ENCODE measurements at places on chromosomes 11 and 22. TPM values are rescaled to one million over a fixed set of nuclear protein-coding genes. Genes with fewer than 3 reads are reported as not detected.

PHETA2 gene
- total RNA-seq: 18.9 TPM

- DNase-seq: no peak
Observed at GRCh38 chr11:66541892-66542291, 4.0 kb downstream of the ZDHHC24 start.

DNA sequence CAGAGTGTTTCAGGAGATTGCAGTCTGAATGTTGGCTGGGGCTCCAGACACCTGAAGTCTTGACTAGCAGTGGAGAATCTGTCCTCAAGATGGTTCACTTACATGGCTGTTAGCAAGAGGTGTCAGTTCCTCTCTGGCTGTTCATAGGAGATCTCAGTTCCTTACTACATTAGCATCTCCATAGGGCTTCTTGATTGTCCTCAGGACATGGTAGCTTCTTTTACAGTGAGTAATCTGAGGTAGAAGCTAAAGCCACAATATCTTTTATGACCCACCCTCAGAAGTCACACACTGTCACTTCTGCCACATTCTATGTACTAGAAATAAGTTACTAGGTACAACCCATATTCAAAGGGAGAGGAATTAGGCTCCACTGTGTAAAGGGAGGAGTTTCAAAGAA lies 10.5 kb upstream of the PATL1 start:
- DNase-seq: no peak

MAP6 gene
- total RNA-seq: 1.5 TPM

DNA sequence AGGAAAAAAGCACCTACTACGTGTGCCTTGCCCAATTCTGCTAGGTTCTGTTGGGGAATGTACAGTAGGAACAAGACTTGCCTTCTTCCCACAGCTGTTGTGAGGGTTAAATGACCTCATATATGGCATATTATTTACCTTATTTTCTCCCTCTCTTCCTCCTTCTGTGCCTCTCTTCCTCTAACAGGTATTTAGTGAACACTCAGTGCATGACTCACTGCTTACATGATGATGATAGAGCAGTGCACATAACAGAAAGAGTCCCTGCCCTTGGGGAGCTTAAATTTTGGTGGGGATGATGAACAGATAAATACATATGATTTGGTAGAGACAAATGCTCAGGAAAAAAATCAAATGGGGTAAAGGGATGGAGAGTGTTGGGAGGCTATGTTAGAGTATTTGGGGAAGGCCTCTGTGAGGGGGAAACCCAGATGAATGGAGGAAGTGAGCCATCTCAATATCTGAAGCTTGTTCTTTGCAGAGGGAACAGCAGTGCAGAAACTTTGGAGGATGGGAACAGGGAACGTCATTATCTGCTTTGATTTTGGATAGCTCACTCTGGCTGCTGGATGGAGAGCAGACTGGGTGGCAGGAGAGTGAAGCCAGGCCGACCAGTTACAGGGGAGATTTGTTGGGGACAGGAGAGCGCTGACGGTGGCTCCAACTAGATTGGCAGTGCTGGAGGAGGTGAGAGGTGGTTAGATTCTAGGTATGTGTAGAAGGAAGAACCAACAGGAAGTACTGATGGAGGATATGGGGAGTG lies 95.5 kb upstream of the TENM4 start:
- DNase-seq: no peak

- DNase-seq: no peak
Observed at GRCh38 chr11:2261436-2262230, 8.8 kb downstream of the ASCL2 start.

DNA sequence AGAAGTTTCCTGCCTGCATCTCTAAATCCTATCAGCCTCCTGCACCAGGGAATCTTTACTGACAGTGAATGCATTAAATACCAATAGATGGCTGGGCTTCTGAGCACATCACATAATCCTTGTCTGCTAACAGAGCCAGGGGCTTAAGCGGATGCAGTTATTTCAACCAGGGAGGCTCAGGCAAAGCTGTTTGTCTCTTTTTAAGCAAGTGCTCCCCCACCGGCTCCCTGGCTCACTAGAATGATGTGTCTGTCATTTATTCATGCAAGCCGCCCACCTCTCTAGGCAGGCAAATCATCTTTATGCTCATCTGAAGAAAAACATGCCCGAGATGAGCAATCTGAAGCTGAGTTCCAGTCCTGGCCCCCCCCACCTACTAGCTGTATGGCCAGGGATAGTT lies 182.3 kb downstream of the TENM4 start:
- no peak for DNase-seq

KCNK4 gene
- total RNA-seq: not detected

DNA sequence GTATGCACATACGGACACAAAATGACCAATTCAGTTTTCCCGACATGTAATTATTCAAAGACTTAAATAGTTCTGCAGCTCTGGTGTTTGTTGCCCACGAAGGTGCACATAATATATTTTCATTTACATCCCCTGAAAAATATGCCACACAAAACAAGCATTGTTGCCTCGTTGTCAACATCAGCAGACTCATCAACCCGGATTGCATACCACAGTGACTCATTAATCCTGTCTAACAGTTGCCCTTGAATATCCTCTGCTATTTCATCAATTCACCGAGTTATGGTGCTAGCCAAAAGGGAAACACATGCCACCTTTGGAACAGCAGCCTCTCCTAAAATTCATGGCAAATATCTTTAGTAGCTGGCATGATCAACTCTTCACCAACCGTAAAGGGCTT lies 582.2 kb downstream of the LRRC4C start:
- DNase-seq: no peak

GRCh38 chr11:69950120-69950519 lies 128.0 kb upstream of the ANO1 start:
- no peak for DNase-seq

DNA sequence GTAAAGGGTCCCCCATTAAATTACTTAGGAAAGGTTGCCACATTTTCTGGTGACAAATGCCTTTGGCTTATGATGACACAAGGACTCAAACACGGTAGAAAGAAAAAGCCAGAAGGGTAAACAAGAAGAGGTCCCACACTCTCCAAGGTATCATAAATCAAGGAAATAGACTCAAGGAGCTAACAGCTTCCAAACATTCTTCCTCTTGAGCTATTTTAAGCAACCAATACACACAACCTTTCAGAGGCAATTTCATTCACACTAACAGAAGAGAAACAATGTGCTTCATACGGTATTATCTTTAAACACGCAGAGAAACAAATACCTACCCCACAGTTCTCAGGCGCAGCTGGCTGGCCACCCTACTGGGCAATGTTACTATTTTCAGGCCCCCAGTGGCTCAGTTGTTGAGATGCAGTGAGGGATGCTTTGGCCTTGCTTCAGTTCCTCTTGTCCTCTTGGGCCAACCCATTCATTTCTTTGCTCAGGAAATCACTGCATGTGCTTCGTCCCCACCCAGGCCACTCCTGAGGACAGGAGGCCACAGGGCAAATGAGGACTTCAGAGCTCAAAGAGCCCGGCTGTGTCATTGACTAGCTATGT lies 15.8 kb downstream of the ABTB2 start:
- no peak for DNase-seq

AMPD3 gene
- total RNA-seq: 5.0 TPM

KCNQ1 gene
- total RNA-seq: 1.1 TPM

DNA sequence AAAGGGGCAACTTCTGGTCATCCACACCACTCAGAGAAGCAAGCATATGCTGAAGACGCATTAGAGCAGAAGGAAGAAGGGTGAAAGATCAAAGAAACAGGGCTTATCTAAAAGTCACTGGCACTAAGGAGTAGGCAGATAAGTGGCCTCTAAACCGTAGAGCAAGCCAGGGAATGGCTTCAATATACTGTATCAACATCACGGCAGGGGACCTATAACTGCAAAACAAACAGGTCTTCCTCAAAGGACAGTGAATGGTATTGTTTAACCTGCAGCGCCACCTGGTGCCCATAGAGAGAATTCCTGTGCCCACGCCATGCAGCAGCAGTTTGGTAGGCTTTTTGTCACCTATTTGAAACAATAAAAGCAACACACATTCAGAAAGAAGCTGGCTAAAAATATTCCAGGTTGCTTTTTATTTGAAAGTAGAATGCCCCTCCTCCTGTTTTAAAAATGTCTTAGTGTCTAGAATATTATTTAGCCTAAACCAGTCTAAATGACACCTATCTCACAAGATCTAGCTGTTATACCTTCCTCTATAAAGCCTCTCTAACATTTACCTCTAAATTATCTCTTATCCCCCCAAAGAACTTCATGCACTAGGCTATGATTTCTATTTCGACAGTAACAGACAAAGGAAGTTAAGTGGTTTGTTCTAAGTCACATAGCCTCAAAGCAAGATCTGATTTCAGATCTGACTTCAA lies 21.8 kb downstream of the SNX19 start:
- no peak for DNase-seq

DNA sequence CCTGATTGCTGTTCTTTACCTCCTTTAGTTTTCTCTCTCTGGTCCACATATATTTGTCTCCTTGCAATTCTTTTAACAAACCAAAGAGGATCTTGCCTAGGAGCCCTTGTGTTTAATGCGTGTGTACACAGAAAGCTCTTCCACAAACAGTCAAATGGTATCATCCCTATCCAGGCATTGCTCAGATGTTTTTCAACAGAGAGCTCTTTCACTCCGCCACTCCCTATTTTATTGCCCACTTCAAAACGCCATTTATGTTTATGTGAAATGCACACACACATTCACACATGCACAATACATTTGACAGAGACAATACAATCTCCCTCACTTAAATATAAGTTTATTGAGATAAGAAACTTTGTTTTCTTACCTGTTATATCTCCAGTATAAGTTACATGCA lies 4.7 kb downstream of the OR5AP2 start:
- DNase-seq: no peak

BACE1 gene
- total RNA-seq: 24.2 TPM

DNA sequence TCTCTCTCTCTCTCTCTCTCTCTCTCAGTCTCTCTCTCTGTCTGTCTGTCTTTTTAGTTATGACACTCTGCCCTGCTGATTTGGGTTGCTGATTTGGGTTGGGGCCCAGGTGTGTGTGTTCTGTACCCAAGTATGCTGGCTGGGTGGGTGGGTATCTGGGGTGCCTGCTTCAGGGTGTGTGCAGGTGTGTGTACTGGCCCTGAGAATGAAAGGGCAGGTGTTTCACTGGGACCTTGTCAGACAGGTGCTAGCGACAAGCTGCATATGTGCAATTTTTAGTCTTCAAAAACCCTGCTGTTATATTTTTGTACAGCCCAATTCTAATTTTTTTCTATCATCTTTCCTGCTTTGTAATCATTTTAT lies 943 bp downstream of the CSF2RB start:
- no peak for DNase-seq

SHANK3 gene
- total RNA-seq: 51.9 TPM

- DNase-seq: no peak
Observed at GRCh38 chr22:17916226-17916889, 108.0 kb downstream of the MICAL3 start.

DNA sequence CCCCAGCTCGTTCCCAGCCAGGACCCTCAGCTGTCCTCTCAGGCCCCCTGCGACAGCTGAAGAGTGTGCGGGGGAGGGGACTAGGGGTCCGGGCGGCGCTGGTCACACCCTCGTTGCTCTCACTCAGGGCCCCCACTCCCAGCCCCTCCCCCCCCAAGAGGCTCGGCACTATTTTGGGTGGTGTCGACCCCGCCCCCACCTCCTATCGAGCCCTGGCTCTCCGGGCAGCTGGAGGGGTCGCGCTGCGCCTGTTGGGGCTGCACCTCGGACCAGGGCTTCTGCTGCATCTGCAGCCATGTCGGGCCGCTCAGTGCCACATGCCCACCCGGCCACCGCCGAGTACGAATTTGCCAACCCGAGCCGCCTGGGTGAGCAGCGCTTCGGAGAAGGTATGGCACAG lies at the start of gene HSPB2:
Gene HSPB2 (plus strand): TSS at position 200 of the 400 bp plus-strand sequence. CDS start 96 bp downstream, at position 296.
- no peak for DNase-seq

GRCh38 chr22:20792966-20793728 lies 19.2 kb downstream of the SERPIND1 start:
- no peak for DNase-seq

DNA sequence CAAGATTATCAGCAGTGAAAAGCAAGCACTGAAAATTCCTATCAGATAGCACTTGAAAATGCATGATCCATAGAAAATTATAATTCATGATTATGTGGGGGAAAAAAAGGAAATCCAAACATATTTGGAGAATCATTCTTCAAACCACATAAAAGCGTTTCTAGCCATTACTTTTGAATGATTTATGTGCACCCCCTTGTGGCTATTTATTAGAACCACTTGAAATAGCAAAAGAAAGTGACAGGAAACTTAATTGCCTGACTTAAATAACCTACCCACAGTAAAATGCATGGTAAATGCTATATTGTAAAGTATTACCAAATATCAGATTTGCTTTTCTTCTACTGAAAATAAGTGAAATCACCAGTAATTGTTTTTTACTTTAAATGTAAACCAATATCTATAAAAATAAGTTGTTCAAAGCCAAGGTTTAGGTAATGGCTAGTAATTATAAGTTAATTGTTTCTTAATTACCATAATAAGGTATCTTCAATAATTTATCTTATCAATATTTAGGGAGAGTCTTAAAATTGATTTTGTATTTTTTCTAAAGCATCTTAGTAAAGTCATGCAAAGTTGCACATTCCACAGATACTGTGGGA lies 168.5 kb downstream of the ARHGAP42 start:
- peak; percentile 27 for DNase-seq

GRCh38 chr11:75597636-75598035 lies 35.6 kb downstream of the SERPINH1 start:
- no peak for DNase-seq

SGSM1 gene
- total RNA-seq: not detected

DNA sequence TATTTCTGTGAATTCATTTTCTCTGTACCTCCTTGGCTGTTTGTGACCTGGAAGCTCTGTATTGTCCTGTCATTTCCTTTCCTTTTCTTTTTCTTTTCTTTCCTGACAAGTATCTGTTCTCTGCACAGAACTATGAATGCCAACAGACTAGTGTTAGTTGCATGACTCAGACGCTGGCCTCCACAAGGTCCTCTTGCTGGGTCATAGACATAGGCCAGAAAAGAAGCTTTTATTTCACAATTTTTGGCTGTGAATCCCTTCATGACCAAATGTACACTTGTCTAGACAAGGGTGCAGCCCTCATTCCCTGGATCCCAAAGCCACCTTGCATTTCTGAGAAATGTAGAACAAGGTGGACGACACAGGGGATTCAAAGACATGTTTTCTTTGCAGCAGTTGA lies 104.1 kb upstream of the MTNR1B start:
- DNase-seq: no peak

DNA sequence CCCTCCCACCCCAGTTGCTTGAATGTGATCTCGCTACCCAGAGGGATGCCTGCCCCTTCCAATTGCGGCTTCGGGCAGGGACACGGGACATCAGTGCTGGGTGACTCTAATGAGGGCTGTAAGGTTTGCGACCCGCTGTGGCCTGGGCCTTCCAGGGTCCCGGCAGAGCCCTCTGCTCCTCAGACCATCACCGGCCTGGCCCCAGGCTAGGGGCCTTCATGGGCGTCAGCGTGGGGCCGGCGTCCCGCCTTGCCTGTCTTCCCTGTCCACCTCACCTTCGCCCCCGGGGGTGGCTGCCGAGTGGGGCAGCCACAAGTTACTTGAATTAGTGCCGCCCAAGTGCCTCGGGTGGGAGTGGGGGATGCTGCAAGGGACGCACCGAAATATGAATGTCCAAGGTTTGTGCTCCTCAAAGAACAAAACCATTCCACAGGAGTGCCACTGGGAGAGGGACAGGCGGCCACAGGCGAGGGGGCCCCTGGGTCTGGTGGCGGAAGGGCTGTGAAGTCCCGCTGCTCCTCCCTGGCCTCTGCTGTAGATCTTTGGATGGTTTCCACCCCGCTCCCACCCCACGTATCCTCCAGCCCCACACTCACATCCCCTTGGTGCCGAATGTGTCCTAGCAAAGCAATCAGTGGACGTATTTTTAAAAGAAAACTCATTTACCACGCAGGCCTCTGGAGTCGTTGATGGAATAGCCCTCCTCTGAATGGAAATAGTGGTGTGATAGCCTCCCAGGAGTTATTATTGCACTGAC lies 317.1 kb downstream of the NTM start:
- no peak for DNase-seq
